ENCODE measurements at places on chromosomes 1 and 21.
A peak's percentile ranks its signal among the peaks of the same experiment; 100 is the strongest.

GRCh38 chr21:44900559-44901251 lies 20.0 kb downstream of the ITGB2 start:
- no peak for DNase-seq

DNA sequence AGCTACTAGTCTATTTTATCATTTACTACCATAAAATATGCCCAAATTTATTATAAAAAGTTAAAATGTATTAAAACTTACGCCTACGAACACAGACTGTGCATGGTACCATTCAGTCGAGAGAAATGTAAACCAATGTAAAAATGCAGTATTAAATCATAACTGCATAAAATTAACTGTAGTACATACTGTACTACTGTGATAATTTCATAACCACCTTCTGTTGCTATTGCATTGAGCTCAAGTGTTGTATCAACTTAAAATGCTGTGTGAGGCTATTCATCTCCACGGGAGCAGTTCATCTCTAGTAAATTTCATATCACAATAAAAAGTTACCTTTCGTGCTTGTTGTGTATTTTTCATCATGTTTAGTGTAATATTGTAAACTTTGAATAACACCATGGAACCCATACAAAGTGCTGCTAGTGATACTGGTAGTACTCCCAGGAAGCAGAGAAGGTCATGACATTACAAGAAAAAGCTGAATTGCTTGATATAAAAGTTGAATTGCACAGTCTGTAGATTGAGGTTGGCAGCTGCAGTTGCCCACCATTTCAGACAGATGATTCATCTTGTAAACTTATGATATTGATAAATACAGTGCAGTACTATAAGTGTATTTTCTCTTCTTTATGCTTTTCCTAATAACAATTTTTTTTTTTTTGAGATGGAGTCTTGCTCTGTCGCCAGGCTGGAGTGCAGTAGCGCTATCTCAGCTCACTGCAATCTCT lies 19.0 kb upstream of the CENPF start:
- no peak for DNase-seq

DNA sequence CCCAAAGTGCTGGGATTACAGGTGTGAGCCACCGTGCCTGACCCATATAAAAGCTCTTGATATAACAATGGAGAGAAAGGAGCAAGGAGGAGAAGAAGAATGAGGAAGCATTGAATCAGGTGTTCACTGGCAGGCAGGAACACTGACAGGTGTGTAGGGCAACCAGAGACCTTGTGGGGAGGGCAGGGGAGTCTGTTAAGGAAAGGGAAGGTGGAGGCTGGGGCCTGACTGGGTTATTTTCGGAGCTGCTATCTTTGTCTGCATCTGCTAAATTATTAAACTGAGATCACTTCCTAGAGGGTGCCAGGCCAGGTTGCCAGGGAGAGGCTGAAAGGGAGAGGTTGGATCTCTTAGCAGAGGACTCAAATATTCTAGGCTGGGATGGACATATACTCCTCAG lies 6.8 kb upstream of the TRNP1 start:
- no peak for DNase-seq

- peak; percentile 20 for DNase-seq
Measured at GRCh38 chr21:28509031-28509430, 483.6 kb downstream of the LTN1 start.

DNA sequence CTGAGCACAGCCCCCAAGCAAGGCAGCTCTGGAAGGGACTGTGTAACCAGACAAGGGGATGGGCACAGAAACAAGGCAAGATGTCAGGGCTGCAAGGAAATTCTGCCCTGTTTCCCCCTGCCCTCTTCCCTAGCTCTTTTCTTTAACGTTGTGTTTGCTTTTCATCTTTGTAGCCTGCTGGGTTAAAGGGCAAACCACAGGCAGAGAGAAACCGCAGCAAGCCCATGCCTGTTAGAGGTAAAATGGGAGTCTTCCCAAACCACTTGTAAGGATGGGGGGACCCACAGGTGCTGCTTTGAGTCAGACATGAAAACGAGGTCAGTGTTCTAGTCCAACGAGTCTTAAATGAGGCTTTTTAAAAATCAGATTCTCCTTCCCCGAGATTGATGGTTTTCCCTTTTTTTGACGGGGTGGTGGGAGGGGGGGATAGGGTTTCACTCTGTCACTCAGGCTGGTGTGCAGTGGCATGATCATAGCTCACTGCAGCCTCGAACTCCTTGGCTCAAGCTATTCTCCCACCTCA lies 13.3 kb downstream of the TGFBR3 start:
- no peak for DNase-seq

GRCh38 chr1:247647864-247648263 lies 31.7 kb downstream of the OR13G1 start:
- DNase-seq, result peak; percentile 55
